ENCODE measurements at places on chromosomes 2 and 18. TPM values are rescaled to one million over a fixed set of nuclear protein-coding genes. Genes with fewer than 3 reads are reported as not detected.

ACMSD gene
- not detected for total RNA-seq

UPP2 gene
- total RNA-seq: not detected

RGPD3 gene
- 0.14 TPM for total RNA-seq

GKN2 gene
- not detected for total RNA-seq

TNS1 gene
- total RNA-seq: 21.2 TPM

TMEM178A gene
- 0.23 TPM for total RNA-seq

DSG1 gene
- total RNA-seq: not detected

INPP4A gene
- total RNA-seq: 147 TPM

OBSL1 gene
- total RNA-seq: not detected

- no peak for DNase-seq
Observed at GRCh38 chr2:102809291-102810189, 47.7 kb downstream of the TMEM182 start.

DNA sequence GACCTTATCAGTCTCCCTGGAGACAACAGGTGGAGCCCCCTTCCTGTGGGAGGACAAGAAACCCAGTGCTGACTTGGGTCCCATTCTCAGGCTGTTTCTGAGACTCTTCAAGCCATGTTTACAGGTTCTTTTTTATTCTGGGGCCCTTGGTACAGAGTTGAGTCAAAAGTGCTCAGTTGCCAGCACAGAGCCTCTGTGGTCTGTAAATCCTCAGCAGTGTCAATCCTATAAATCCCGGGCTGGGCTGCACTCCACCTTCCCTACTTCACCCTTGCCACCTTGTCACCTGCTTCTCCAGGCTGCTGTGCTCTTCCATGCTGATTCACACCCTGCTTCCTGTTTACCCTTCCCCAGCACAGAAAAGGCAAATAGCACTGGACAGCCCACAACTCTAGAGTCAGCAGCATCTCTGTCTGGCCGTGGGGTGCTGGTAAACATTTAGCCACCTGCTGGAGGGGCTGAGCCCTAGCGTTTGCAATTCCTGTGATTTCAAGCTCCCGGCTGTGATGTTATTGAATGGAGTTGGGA lies 74.7 kb downstream of the TNFRSF11A start:
- DNase-seq: no peak

DNA sequence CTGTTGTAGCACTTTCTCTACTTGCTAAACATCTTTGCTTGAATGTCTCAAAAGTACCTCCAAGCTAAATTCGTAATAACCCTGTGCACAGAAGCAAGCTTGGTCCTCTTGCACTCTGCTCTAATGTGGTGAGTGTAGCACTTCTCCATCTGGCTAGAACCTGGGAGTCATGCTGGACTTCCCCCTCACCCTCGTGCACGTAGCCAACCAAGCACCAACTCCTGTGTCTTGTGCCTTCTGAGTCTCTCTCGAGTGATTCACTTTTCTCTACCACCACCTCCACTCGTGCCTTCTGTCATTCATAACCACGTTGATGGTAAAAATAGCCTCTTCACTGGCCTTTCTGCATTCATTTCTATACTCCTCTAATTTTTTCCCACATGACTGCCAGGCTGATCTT lies 91.9 kb upstream of the KCNE4 start:
- no peak for DNase-seq

GRCh38 chr18:35912332-35912731 lies 60.1 kb upstream of the RMP24 start:
- DNase-seq: no peak

- no peak for DNase-seq
Observed at GRCh38 chr2:235504441-235505180, 10.8 kb downstream of the AGAP1 start.

DNA sequence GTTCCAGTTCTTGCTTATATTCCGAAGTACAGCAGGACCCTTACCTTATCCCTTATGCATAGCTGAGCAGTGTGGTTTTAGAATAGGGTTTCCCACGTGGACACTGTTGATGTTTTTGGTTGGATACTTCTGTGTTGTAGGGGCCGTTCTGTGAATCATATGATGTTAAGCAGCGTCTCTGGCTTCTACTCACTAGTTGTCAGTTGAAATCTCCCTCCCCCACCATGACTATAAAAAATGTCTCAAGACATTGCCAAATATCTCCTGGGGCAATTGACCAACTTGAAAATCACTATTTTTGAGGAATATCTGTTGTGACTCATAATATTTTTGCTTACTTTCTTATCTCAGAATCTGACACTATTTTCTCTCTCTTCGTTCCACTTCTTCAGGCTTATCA lies 713.7 kb downstream of the TSN start:
- no peak for DNase-seq

DNA sequence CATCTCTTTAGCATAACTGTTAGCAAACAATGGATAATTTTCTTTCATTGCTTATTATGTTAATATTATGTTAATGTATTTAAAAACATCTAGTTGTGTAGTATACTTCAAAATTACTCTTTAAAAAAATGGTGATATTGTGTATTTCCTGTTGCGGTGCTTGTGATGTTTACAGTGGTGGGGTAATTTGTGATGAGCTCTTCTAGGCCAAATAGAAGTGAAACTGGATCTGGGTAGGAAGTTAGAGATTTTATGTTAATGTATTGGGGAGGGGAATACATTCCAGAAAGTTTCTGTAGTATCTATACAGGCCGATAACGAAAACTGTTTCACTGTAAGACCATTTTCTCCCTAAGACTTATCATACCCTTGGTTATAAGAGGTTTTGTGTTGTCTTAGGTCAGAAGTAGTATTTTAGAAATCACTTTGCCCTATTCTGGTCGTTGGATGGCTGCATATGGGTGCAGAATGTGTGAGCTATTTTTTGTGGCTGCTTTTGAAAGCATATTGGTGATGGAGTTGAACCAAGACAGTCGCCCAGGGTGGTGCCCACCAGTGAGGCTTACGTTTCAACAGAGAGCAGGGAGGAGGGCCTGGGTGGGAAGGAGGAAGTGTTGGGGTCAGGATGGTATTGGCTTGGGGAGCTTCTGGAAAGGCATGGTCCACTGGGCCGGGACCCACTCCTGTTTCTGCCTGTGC lies 5.8 kb downstream of the TSHZ1 start:
- DNase-seq: no peak
